ENCODE measurements at places on chromosomes 6 and 20.

DNA sequence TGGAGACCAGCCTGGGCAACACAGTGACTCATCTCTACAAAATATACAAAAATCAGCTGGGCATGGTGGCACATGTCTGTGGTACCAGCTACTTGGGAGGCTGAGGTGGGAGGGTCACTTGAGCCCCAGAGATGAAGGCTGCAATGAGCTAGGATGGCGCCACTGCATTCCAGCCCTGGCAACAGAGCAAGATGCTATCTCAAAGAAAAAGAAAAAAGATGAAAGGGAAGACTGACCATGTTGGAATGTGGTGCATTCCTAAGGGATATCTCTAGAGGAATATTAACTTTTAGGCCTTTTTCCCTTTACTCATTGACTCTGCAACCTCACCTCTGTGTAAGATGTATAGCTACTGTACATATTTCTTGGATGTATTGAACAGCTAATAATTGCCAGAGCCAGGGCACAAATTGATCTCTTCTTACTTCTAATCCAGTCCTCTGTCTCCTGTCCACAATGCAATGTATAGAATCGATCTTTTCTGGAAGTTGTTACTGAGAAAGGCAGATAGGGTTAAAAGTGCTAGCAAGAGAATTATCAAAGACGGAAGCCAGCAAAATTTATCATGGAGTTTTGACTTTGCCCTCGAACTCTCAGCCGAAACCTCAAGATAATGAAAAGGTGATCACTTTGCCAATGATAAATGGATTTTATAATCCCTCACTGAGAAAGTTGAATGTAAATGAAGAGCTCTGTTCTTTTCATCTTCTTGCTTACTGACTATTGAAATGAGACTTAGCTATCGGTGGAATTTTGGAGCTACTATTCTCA, 46.3 kb downstream of the GCNT2 start:
- DNase-seq, result no peak

GRCh38 chr20:16201191-16201590, 372.1 kb downstream of the KIF16B start:
- no peak for DNase-seq

GRCh38 chr20:11891776-11892545, 25.7 kb upstream of the BTBD3 start:
- DNase-seq, result peak; percentile 73

DNA sequence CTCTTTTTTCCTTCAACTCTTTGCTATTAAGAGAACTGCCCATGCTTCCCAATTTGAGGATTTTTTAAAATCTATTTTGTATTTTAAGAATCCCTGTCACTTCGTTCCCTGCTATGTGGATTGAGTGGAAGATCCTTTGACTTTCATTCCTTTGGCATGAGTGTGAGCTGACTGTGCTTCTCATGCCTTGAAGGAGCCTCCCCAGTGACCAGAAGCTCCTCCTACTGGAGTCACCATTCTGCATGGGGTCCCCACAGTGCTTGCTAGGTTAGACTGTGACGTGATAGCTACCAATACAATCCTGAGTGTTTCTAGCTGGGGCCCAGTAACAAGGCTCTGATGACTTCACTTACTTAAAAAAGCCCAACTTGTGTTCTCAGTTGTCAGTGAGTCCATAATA, 104.4 kb upstream of the LAMP5 start:
- no peak for DNase-seq

- DNase-seq, result peak; percentile 89
These were observed 57.3 kb upstream of the CNKSR3 start for GRCh38 chr6:154567695-154568220.

- no peak for DNase-seq
These were observed 485.9 kb upstream of the JAG1 start for GRCh38 chr20:11159728-11160127.

DNA sequence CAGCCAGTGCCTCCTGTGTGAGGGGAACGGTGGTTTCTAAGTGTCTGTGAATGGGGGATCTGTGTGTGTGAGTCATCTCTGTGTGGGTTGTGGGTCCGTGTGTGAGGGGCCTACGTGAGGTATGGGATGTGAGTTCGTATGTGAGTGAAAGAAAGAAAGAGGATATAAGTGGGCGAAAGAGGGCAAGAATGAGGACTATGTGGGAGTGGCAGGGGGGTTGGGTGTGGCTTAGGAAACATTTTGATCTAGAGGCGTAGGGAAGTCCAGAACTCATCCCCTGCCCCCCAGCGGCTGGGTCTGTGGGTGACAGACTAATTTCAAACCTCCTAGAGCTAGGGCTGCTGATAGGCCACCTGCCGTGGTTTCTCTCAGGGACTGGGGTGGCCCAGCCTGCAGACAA, 35.5 kb downstream of the DHX35 start:
- no peak for DNase-seq

- no peak for DNase-seq
These were observed 361.6 kb downstream of the THBS2 start for GRCh38 chr6:168892031-168892430.

DNA sequence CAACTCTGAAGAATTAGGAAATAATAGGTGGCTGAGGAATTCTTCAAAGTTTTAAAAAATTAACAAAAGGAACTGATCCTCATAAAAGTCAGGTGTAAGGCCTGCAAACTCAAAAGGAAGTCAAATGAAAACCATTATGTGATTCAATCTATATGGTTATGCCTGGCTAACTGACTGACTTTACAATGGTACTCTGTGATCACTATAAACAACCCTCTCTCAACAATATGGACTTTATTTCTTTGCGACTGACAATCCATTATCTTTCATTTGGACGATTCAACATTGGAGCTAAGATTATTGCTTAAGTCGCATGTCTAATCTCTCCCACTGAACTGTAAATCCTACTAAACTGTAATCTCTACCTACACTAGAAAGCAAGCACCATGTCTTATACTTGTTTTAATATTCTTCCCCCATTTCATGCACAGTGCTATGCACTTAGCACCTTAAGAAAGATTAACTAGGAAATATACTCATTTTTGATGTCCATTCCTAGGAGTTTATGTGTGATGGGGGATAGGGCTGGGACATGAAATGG, 1.4 kb downstream of the STK38 start:
- DNase-seq, result no peak

DNA sequence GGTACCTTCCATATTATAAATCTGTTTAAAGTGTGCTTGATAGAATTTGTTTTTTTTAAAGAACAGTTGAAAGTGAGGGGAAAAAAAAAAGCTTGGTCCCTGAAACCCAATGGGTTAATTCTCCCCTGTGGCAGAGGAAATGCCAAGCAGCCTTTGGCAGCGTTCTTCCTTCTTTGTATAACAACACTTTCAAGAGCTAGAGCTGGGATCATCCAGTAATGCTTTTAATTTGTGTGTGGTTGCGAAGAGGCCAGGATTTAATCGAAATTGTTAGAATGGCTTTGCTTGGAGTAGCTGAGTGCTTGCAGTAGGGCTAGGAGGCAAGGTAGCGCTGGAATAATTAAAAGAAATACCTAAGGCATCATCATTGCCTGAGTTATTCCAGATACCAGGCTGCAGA, 692.0 kb downstream of the DHX35 start:
- no peak for DNase-seq

All from NCI-H1417 treated with DMSO at 0.1 percent for 48 hours (cell line).